ENCODE measurements at places on chromosomes 12 and 14.

DNA sequence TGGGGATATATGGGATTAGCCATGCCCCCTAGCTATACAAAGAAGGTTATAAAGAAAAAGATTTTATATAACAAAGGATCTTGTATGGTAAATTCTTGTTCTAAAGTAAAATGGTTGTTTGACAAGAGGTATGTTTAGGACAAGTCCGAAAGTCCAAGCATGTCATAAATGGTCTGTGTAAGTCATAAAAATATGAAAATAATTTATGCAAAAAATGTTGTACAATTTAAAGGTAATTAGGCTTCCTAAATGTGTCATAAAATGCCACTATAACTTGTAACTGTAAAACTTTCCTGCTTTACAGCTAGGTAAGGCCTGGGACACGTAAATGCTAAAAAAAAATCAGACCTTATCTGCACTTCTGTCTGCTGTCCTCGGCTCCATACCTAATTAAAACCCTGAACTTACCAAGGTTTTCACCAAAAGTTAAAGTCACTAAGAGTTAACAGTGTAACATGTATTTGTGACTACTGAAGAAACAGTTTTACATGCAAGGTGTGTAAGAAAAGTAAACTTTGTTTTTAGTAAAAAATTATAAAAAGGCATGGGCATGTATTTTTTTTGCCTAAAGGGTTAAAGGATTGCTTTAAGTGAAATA is 110.0 kb upstream of the RESF1 start:
- no peak for DNase-seq

- DNase-seq: peak; percentile 70
These were observed 521 bp downstream of the MAP4K5 start for GRCh38 chr14:50531595-50532501.

GRCh38 chr12:89993632-89994031 is 285.0 kb upstream of the ATP2B1 start:
- DNase-seq: no peak

- peak; percentile 11 for DNase-seq
These were observed 44.0 kb downstream of the LRRC74A start for GRCh38 chr14:76870166-76870565.

DNA sequence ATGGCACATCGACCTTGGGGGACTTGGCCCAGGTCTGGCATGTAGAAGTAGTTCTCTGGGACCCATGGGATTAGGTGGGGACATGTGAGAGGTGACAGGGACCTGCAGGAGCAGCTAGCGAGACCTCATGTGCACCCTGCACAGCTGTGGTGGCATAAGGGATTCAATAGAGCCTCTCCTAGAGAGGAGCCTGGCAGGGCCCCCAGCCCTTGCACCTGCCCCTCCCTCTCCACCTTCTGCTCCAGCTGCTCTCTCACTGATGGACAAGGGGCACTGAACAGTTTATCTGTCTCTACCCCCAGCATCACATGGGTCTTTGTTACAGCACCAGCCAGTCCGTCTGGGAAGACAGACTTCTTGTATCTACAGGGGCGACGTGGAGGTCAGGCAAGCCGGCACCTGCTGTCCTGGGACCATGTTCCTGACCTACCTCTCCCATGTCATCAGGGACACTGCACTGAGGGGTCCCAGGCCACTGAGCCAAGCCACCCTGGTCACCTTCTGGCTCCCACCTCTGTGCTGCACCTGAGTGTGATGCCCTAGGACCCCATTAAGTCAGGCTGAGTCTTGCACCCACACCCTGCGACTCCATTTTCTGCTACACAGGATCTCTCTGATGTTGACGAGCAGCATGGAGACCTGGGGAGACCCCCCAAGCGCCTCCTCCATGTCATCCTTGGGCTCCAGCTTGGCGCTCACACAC is 32.6 kb downstream of the DDX11 start:
- peak; percentile 29 for DNase-seq

DNA sequence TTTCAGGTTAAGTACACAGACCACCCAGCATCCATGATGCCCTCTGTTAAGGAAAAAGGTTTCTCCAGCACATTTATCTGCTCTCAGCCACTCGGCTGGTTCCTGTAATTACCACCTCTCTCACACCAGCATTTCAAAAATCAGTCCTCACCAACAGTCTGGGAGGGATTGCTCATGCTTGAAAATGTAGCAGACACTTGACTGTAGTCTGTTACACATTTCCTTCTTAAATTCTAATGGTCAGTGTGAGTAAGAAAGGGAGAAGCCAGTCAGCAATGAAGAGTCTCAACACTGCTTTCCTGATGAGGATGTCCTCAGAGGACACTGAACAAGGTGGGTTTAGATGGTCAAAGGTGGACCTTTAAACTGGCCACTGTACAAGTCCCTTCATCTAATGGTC is 6.0 kb downstream of the ZBTB39 start:
- DNase-seq: no peak

DNA sequence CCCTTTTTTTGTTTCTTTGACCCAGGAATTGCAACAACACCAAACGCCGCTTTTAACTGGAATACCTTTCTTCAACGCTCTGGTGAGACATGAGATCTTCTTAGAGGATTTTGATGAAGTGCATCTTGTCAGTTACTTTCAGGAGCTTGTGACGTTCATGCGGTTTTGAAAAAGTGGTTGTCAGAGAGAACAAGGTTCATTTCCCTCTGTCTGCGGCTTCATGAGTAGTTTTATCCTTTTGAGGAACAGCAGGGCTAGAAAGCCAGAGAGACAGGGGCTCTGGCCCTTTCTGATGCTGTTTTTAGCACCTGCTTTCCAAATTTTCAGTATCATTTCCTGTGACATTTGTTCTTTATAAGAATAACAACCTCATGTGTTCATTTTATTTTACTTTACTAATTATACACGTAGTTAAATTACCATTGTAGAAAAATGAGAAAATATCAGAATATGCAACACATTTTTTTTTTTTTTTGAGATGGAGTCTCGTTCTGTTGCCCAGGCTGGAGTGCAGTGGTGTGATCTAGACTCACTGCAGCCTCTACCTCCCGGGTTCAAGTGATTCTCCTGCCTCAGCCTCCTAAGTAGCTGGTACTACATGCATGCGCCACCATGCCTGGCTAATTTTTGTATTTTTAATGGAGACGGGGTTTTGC is 61.8 kb downstream of the GLT1D1 start:
- DNase-seq: no peak

- DNase-seq: no peak
These were observed 30.0 kb upstream of the STAB2 start for GRCh38 chr12:103556890-103557627.

DNA sequence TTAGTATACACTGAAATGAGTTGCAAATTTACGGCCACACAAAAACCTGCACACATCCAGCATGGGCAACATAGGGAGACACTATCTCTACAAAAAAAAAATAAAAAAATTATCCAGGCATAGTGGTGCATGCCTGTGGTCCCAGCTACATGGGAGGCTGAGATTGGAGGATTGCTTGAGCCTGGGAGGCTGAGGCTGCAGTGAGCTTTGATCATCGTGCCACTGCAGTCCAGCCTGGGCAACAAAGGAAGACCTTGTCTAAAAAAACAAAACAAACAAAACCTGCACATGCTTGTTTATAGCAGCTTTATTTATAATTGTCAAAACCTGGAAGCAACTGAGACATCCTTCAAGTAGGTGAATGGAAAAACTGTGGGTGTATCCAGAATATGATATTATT is 4.9 kb upstream of the TOMM20L start:
- no peak for DNase-seq

GRCh38 chr12:21073129-21073528 is 57.9 kb upstream of the SLCO1B1 start:
- DNase-seq: no peak

DNA sequence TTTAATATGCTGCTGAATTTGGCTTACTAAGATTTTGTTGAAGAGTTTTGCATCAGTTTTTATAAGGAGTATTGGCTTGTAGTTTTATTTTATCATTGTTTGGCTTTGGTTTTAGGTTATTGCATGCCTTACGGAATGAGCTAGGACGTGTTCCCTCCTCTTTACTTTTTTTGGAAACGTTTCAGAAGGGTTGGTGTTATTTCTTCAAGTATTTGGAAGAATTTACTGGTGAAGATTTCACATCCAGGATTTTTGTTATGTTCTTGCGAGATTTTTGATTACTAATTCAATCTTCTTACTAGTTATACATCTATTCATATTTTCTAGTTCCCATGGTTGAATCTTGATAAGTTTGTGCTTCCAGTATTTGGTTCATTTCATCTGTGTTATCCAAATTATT is 823.2 kb downstream of the SLC6A15 start:
- no peak for DNase-seq

DNA sequence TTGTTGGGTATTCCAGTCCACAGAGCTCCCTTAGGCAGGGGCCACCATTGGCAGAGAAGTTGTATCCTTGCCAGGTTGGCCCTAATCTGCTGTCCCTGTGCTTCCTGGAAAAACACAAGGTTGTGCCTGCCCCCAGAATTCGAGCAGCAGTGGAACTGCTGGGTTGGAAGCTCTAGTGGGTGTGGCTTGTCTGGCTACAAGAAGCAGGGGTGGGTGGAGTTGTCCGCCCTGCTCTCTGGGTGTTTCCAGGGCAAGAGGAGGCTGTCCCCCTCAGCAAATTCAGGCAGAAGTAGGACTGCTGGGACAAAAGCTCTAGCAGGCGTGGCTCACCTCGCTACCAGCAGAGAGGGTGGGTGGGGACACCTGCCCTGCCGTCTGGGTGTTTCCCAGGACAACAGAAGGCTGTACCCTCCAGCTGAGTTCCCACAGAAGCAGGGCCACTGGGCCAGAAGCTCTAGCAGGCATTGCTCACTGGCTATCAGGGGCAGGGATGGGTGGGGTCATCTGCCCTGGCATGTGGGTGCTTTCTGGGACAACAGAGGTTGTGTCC is 72.8 kb upstream of the NPAS3 start:
- no peak for DNase-seq

GRCh38 chr14:100049220-100049619 is 16.0 kb upstream of the EVL start:
- DNase-seq: no peak

DNA sequence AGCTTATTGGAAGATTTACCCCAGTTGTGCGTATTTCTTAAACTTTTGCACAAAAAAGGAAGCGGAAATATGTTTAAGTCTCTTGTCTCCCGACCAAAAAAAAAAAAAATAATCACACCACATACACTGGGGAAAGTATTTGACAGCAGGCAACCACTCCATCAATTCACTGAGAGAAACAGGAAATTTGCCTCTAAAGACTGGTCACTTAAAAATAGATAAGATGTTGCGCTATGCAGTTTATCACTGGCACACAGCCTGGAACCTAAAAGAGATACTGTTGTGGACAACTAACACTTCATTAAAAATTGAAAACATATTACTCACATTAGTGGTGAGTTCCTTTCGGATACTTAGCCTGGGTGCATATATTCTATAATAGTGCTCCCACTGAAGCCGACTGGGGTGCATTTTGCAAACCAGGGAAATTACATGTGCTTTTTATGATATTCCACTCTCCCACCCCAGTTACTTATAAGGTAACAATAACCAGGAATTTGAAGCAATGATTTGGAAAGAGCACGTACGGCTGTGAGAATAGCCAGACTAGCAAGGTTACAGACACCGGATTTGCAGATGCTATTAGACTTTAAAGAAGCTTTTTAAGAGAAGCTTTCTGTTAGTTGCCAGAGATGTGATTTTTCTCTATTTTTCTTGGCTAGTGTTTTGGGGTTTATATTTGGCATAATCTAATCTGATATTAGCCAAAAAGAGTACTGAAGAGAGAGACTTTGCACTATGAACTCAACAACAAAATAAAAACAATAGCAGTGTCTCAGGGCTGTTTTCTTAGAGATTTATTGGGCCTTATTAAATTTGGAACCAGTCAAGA is 311.5 kb downstream of the NOVA1 start:
- peak; percentile 50 for DNase-seq

GRCh38 chr14:50607761-50608160 is 47.8 kb downstream of the ATL1 start:
- DNase-seq: no peak

GRCh38 chr12:46815809-46816208 is 10.0 kb downstream of the SLC38A4 start:
- DNase-seq: no peak

DNA sequence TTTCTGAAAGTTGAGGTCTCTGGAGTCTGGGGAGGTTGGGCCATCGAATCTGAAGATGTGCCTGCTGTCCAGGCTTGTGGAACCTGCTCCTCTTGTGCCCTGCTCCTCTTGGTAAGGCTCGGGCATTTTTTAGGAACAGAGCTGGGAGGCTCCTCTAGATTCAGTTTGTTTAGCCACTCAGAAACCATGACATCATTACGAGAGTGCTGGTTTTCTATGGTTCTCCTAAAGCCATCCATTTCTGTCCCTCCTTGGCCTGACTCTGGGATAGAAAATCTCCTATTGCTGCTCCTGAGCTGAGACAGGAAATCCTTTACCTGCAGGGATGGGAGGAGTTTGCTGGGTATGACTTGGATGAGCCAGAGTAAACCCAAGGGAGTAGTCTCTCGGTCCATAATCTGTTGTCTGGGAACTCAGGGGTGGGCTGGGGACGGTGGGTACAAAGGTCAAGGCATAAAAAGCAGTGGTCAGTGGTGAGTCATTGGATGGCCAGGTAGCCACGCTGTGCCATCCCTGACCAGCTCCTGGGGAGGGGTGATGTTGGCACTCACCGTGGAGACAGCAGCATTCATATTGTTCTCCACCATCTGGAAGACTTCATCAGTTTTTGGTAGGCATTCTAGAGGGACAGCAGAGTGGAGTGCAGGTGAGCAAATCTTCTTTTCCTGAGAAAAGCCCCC is 2.4 kb upstream of the ADCY4 start:
- DNase-seq: no peak

GRCh38 chr12:119911182-119911581 is 34.1 kb upstream of the CIT start:
- no peak for DNase-seq

DNA sequence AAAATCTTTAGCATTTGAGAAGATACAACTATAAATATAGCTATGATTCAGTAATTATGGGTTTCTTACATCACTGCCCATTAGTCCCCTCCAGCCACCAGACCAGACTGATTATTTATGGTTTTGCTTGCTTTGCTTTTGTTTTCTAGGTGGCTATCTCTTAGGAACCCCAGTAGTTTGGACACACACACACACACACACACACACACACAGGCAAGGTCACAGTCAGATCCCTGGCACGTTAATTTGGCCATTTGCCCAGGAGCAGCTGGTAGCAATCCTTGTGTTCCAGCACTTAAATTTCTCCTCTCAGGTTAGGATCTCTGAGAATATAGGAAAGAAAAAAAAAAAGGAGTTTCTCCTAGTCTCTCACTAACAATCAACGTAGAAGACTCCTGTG is 90.2 kb upstream of the RESF1 start:
- peak; percentile 17 for DNase-seq

- DNase-seq: no peak
These were observed 780 bp upstream of the MYO1H start for GRCh38 chr12:109346920-109347319.

DNA sequence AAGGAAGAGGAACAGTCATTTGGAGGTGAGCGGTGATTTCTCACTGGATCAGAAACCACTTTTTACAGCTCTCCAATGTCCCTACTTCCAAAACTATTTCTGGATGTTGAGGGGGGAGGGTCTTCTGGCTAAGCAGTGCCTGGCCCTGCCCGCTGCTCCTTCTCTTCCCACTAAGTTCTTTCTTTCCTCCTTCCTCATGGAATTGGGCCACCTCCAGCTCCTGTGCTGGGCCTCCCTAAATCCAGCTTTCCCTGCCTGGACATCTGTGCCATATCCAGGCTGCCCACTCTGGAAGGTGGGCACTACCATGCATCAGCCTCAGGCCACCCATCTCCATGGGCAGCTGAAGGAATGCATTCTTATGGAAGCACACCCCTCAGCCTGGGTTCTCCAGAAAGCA is 11.5 kb downstream of the DHRS2 start:
- no peak for DNase-seq

All from NCI-H1092 treated with DMSO at 0.1 percent for 48 hours (cell line).